ENCODE measurements at places on chromosomes 1 and 21.

DNA sequence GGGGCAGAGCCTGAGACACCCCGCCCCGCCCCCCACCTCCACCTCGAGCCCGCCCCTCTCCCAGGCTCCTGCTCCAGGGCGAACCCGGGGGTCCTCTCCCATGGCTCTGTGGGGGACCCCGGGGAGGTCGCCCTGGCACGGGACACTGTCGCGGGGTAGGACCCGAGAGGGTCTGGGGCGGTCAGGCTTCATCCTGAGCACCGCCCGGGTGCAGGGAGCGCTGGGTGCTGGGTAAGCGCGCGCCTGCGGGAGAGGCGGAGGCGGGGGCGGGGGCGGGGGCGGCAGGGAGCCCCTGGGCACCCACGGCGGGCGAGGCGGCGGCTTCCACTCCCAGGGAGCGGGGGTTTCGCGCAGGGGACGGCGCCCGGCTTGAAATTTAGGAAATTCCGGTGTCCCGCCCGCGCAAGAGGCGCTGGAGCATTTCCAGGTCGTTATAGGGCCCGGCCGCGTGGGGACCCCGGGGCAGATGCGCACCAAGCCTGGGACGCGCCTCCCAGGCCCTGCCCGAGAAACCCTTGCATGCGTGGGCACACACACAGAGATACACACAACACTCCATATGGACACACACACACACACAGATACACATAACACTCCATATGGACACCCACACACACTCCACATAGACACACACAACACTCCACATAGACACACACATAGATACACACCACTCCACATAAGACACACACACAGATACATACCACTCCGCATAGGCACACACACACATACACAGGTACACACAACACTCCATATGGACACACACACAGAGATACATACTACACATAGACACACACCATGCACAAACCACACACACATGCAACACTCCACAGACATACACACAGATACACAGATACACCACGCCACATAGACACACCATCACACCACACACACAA is 48.7 kb upstream of the SLC19A1 start:
- no peak for DNase-seq

GRCh38 chr1:70966018-70966638 is 81.5 kb downstream of the PTGER3 start:
- DNase-seq, result no peak

DNA sequence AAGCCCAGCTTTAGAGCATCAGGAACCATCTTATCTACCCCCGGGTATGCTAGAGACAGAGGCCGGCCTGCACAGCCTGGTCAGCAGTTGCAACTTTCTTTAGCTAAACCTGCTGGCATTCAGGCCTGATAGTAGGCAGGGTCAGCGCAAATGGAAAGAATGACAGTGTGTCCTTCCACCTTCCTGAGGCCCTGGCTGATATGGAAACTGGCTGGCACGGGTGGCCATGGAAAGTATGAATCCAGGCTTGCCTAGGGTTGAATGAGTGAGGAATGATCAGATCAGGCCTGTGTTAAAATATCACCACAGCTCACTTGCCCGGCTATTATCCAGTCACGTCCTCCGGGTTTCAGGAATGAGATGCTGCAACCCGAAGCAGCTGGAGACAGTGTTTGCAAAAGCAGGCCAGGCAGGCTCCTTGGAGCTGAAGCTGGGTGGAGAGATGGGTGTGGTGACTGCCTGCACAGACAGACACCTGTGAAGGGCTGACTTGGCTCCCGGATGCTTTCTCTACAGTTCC is 34.7 kb downstream of the RCAN1 start:
- no peak for DNase-seq

DNA sequence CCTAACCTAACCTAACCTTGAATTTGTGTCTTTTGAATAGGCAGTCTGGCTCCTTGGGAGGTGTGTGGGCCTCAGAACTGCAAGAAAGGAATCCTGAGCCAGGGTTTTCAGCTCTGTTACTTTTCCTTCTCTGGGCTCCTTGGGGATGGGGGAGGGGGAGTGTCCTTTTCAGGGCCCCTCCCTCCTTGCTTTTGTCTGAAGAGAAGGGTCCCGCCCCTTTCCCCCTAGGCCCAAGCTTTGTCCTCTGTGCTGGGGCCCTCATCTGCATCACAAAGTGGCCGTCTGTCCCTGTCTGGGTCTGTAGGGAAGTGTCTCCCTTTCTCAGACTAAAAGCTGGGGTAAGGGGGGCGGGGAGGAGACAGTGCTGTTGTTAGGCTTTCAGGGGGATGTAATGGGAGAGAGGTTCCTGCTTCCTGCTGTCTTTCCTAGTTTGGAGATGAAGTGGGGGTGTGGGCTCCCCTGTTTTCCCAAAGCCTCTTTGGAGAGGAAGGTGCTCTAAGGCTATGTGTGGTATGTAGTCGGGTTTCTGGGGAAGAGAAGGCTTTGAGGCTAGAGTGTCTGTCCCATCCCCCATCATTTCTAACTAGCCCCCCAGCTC is 3.1 kb downstream of the AGO1 start:
- no peak for DNase-seq

DNA sequence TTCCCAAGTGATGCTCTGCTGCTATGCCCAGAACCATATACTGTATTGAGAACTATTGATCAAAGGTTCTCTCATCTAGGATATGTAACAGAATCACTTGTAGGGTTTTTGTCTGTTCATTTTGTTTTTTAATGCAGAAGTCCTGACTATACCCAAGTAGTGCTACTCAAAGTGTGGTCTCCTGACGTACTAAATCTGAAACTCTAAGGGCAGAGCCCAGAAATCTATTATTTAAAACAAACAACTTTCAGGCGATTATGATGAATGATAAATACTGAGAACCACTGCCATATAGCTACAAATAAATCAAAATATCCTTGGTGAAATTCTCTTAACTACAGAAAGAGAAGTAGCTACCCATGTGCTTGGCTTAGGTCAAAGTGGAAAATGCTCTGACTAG is 10.1 kb downstream of the ZZZ3 start:
- DNase-seq, result no peak

GRCh38 chr1:32733582-32734321 is 31.2 kb upstream of the SYNC start:
- no peak for DNase-seq

- DNase-seq, result no peak
Measured at GRCh38 chr1:172488393-172488792, 44.5 kb upstream of the PIGC start.

DNA sequence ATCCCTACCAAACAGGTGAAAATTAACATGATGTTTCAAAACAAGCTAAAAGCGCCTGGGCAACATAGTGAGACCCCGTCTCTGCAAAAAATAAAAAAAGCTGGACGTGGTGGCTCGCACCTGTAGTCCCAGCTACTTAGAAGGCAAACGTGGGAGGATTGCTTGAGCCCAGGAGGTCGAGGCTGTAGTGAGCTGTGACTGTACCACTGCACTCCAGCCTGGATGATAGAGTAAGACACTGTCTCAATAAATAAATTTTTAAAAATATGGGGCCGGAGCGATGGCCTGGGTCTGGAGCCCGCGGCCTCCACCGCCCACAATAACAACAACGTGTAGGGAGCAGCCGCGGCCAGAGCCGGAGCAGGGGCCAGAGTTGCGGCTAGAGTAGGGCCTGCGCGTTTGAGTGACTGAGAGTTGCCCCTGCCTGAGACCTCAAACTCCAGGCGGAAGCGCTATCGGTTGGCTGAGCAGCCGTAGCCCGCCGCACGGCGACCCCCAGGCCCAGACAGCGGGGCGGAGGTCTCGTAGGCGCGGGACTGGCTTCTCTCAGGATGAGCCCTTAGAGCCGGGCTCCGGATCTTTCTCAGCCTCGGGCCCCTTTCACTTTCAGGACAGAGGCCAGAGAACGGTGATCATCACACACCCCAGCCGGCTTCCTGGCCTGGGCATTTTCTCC is 41.4 kb downstream of the ZMYM1 start:
- no peak for DNase-seq

GRCh38 chr1:187696073-187696472 is 867.3 kb downstream of the PLA2G4A start:
- DNase-seq, result no peak

- DNase-seq, result no peak
Measured at GRCh38 chr1:9920606-9921005, 10.5 kb upstream of the CTNNBIP1 start.

- DNase-seq, result no peak
Measured at GRCh38 chr1:47424336-47424982, 8.4 kb downstream of the FOXE3 start.

DNA sequence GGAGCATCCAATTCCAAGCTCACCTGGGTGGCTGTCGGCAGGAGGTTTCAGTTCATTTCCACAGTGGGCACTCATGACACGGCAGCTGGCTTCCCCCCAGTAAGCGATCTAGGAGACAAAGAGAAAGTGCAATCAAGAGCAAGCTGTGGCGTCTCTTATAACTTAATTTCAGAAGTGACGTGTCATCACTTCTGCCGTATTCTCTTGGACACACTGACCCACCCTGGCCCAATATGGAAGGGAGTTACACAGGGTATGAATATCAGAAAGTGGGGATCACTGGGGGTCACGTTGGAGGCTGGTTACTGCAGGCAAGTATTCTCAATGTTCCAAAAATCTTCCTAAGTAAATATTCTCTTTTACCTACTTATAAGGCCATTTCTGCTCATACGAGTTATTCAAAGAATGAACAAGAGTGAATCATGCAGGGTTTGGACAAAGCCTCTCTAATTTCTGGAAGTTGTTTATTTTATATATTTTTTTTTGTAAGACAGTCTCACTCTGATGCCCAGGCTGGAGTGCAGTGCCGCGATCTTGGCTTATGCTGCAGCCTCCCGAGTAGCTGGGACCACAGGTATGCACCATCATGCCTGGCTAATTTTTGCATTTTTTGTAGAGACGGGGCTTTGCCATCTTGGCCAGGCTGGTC is 46.5 kb upstream of the GREM2 start:
- DNase-seq, result no peak

Measured in SIG-M5 (cell line).